ENCODE measurements at places on chromosomes 13 and 19.

DNA sequence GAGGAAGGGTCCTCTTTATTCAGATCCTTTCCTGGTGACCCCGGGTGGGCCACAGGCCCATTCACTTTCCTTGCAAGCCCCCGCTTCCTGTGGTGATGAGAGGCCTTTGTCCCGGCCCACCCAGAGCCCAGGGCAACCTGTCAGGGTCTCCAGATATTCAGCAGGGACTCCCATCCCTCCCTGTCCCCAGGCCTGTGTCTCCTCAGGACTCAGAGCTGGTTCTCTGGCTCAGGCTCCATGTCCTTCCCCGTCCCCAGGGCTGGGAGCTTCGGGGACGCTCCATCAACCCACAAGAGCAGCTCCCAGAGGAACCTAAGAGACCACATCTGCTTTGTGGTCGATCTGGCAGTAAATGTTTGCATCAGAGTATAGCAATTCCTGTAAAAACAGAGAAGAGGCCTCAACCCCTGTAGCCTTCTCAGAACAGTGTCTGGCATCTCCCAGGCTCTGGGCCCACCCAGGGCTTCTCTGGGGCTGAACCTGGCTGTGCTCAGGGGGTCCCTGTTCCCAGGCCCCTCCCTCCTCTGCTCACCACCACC, 7.8 kb downstream of the CEACAM4 start:
- no peak for DNase-seq
- H3K4me1 ChIP-seq: no peaks in the 10 kb centered on the region
- H3K4me3 ChIP-seq: no peak overlapping the region
- no peaks in the 10 kb centered on the region for H3K36me3 ChIP-seq
- H3K27ac ChIP-seq: no peak overlapping the region
- no peaks in the 10 kb centered on the region for H3K27me3 ChIP-seq

- no peak overlapping the region for H3K27ac ChIP-seq
- no peaks in the 10 kb centered on the region for H3K27me3 ChIP-seq
- H3K4me1 ChIP-seq: peaks cover 6% of the 10 kb centered on the region
- H3K36me3 ChIP-seq: no peaks in the 10 kb centered on the region
- DNase-seq: no peak
Measured at GRCh38 chr13:97371486-97372109, 62.4 kb upstream of the RAP2A start.

DNA sequence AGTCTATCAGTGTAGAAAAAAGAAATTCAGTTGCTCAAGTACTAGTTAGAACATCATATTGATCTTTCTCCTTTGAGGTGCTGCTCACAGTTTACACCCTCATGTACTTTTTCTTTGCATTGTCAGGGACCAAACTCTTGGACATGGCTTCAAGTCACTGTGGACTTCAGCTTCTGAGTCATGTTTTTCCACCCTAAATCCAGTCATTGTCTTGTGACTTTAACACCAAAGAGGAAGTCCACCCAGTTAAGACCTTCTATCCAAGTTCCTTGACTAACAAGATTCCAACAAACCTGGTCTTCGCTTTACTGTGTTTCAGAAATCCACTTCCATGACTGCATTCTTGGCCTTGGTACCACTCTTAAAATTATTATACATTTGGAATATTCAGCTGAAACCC, 206.7 kb upstream of the ARGLU1 start:
- no peaks in the 10 kb centered on the region for H3K36me3 ChIP-seq
- H3K4me3 ChIP-seq: no peak overlapping the region
- H3K4me1 ChIP-seq: no peaks in the 10 kb centered on the region
- no peak for DNase-seq
- H3K27me3 ChIP-seq: no peaks in the 10 kb centered on the region

GRCh38 chr13:91647361-91647990, 249.1 kb downstream of the GPC5 start:
- H3K27ac ChIP-seq: no peak overlapping the region
- no peak overlapping the region for H3K4me3 ChIP-seq
- H3K36me3 ChIP-seq: no peaks in the 10 kb centered on the region
- no peak for DNase-seq
- H3K4me1 ChIP-seq: no peaks in the 10 kb centered on the region
- H3K27me3 ChIP-seq: no peaks in the 10 kb centered on the region

DNA sequence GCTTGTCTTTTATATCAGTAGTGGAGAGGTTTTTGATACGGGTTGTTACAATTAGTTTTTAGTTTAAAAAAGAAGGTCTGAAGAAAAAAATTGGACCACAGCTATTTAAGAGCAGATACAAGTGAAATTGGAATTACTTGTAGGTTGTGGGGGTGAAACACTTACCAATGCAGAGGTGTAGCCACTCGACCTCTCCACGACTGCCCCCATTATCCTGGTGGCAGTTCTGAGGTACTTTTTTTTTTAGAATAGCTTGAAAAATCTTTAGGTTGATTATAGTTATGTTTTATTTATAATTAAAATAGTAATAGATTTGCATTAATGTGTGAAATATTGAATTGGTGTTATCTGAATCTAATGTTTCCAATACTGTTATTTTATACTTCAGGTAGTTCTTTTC, 60.7 kb downstream of the PAN3 start:
- no peak for DNase-seq
- peaks cover 2% of the 10 kb centered on the region for H3K4me1 ChIP-seq
- H3K36me3 ChIP-seq: peaks cover 34% of the 10 kb centered on the region
- H3K27me3 ChIP-seq: no peaks in the 10 kb centered on the region

GRCh38 chr13:20359335-20359734, 127.2 kb upstream of the GJB6 start:
- no peak overlapping the region for H3K27ac ChIP-seq
- H3K4me1 ChIP-seq: no peaks in the 10 kb centered on the region
- H3K4me3 ChIP-seq: no peak overlapping the region
- no peaks in the 10 kb centered on the region for H3K36me3 ChIP-seq
- H3K27me3 ChIP-seq: no peaks in the 10 kb centered on the region

- no peak for DNase-seq
- no peaks in the 10 kb centered on the region for H3K4me1 ChIP-seq
- no peaks in the 10 kb centered on the region for H3K27me3 ChIP-seq
- no peak overlapping the region for H3K27ac ChIP-seq
Measured at GRCh38 chr19:31285744-31286143, 63.5 kb downstream of the TSHZ3 start.

GRCh38 chr13:113613789-113614379, 29.3 kb downstream of the TFDP1 start:
- DNase-seq: no peak
- no peaks in the 10 kb centered on the region for H3K27me3 ChIP-seq
- H3K4me3 ChIP-seq: no peak overlapping the region
- no peaks in the 10 kb centered on the region for H3K36me3 ChIP-seq

DNA sequence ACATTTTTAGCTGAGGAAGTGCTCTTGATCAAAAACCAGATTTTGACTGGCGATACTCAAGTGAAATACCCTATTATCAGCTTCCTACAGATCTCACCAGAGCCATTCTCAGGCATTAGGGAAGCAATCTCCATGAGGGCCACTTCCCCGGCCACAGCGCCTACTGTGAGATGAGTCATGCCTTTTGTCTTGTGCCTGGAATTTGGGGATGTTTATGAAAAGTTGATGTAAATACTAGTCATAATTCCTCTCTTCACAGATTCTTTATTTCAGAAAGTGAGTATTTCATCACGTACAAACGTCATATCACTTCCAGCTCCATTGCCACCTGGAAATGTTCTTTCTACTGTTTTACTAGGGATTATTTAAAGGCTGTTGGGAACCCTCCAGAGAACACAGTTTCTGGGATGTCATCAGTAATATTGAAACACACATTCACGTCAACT, 25.3 kb upstream of the SLC46A3 start:
- no peak for DNase-seq
- H3K4me1 ChIP-seq: no peaks in the 10 kb centered on the region
- H3K27ac ChIP-seq: no peak overlapping the region
- H3K27me3 ChIP-seq: no peaks in the 10 kb centered on the region
- H3K36me3 ChIP-seq: no peaks in the 10 kb centered on the region
- no peak overlapping the region for H3K4me3 ChIP-seq

GRCh38 chr13:73055813-73056564, 2.8 kb upstream of the KLF5 start:
- no peaks in the 10 kb centered on the region for H3K36me3 ChIP-seq
- DNase-seq: no peak
- H3K27ac ChIP-seq: no peak overlapping the region

GRCh38 chr13:113083402-113084061, 22.1 kb upstream of the F7 start:
- no peak overlapping the region for H3K27ac ChIP-seq
- no peak overlapping the region for H3K4me3 ChIP-seq
- no peaks in the 10 kb centered on the region for H3K4me1 ChIP-seq
- no peaks in the 10 kb centered on the region for H3K36me3 ChIP-seq

GRCh38 chr13:26518451-26518959, 39.0 kb upstream of the WASF3 start:
- H3K27me3 ChIP-seq: no peaks in the 10 kb centered on the region
- no peaks in the 10 kb centered on the region for H3K4me1 ChIP-seq
- no peaks in the 10 kb centered on the region for H3K36me3 ChIP-seq
- DNase-seq: no peak

GRCh38 chr19:21308773-21309172, 20.4 kb downstream of the ZNF708 start:
- peaks cover 33% of the 10 kb centered on the region for H3K36me3 ChIP-seq
- H3K27ac ChIP-seq: no peak overlapping the region
- H3K4me1 ChIP-seq: no peaks in the 10 kb centered on the region

GRCh38 chr19:23440791-23441190, 45.5 kb upstream of the ZNF91 start:
- H3K27me3 ChIP-seq: no peaks in the 10 kb centered on the region
- peak; percentile 12 for DNase-seq
- no peaks in the 10 kb centered on the region for H3K36me3 ChIP-seq
- no peaks in the 10 kb centered on the region for H3K4me1 ChIP-seq

GRCh38 chr13:51451467-51452360, 1.1 kb downstream of the INTS6 start:
- H3K4me1 ChIP-seq: peaks cover 25% of the 10 kb centered on the region
- H3K36me3 ChIP-seq: peaks cover 13% of the 10 kb centered on the region
- H3K4me3 ChIP-seq: peak overlapping the region; percentile 58

DNA sequence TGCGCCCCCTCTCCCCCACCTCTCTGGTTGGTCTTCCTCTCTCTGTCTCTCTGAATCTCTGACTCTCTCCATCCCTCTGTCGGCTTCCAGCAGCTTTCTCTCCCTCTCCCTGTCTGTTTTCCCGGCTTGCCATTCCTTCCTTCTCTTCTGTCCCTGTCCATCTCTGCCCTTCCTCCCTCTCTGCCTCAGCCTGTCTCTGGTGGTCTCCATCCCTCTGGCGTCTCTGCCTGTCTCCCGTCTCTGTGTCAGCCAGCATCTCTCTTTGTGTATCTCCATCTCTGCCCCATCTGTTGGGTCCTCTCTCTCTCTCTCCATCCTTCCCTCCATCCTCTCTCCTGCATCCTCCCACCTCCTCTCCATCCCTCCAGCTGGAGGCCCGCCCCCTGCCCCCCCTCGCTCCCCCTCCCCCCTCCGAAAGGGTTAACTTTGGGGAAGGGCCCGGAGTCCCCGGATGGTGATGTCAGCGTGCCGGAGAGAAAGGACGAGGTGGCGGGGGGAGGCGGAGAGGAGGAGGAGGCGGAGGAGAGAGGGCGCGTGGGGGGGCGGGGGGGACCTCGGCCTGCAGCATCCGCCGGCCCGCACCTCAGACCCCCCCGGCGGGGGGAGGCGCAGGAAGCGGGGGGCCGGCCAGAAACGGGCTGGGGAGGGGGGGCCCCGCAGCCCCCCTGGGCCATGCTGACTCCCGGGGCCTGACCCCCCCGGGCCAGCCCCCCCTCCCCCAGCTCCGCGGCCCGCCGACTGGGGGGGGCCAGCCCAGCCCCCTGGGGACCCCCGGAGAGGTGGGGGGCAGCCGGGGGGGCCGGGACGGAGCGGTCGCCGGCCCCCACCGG, at the start of gene BRSK1:
Gene BRSK1, plus strand, starts transcription at position 450 of the 830 bp plus-strand sequence. CDS start 446 bp downstream, outside the sequence.
- H3K36me3 ChIP-seq: no peaks in the 10 kb centered on the region
- no peak within 1 kb of the TSS for H3K27ac ChIP-seq
- H3K27me3 ChIP-seq: no peaks in the 10 kb centered on the region
- no peak for DNase-seq
- peaks cover 23% of the 10 kb centered on the region for H3K4me1 ChIP-seq

DNA sequence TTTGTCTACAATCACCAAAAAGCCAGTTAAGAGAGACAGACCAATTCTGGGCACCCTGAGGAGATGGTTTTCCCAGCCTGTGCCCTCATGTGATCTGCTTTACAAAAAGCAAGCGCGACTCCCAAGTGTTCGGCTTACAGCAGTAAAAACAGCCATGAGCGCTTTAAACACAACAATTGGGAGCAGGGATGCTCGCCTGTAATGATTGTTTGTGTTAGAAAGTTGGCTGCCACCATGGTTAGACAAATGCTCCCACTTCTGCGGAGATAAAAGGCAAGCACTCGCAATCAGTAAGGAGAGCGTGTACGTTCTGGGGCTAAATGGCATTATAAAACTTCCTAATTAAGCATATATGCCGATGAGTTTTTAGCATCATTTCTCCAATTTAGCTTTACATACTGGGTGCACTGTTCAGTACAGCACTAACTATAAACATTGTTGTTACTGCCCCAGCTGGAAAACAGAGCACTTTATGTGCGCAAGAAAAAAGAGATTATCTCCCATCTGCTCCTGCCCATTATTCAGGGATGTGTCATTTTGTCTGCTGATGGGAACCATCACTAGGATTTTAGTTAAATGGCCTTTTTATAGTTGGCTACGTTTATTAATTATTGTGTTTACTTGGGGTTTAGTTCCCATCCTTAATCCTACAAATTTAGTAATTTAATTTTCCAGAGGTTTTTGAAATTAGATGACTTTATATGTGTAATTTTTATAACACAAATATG, 309.3 kb upstream of the MAB21L1 start:
- H3K4me3 ChIP-seq: no peak overlapping the region
- no peak for DNase-seq
- no peaks in the 10 kb centered on the region for H3K36me3 ChIP-seq
- H3K27ac ChIP-seq: no peak overlapping the region
- no peaks in the 10 kb centered on the region for H3K27me3 ChIP-seq

GRCh38 chr13:91078093-91078679, 269.3 kb upstream of the MIR17HG start:
- H3K27ac ChIP-seq: no peak overlapping the region
- H3K36me3 ChIP-seq: no peaks in the 10 kb centered on the region
- DNase-seq: no peak
- H3K4me1 ChIP-seq: no peaks in the 10 kb centered on the region
- no peaks in the 10 kb centered on the region for H3K27me3 ChIP-seq
- H3K4me3 ChIP-seq: no peak overlapping the region

DNA sequence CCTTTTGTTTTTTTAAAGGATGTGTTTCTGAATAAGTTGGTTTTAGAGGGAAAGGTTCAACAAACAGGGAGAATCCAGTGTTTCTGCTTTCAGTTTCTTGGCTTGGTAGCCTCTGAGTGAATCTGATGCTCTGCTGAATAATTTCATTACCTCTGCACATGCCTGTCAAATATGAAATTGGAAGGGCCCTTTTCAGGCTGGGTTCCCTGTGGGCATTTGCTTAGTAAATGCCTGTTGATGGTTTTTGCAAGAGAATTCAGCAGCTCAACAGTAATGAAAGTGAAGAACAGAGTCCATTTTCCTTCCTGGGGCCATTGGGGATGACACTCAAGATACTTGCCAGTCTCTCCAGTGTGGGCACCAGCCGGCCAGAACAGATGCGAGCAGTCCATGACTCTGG, 74.3 kb downstream of the GPR12 start:
- H3K4me1 ChIP-seq: no peaks in the 10 kb centered on the region
- H3K27me3 ChIP-seq: no peaks in the 10 kb centered on the region
- no peak overlapping the region for H3K4me3 ChIP-seq
- no peaks in the 10 kb centered on the region for H3K36me3 ChIP-seq
- H3K27ac ChIP-seq: no peak overlapping the region
- no peak for DNase-seq

Data from B cell (primary cell).